Prostate gland (tissue), 2 donors: ENCODE measurements at places on chromosomes 7 and 10. TPM values are rescaled to one million over a fixed set of nuclear protein-coding genes. Genes with fewer than 3 reads are reported as not detected.

The SYT15B gene
- total RNA-seq, result 4.6 TPM

The PTPRE gene
- total RNA-seq, result 14.3 TPM

The HEPACAM2 gene
- 0.45 TPM for total RNA-seq

The CALML3 gene
- total RNA-seq, result 8.0 TPM

- DNase-seq, result no peak
These were observed 348.2 kb upstream of the GRM3 start for GRCh38 chr7:86295526-86295925.

GRCh38 chr10:5079836-5080235 lies 14.4 kb upstream of the AKR1C3 start:
- DNase-seq, result no peak

DNA sequence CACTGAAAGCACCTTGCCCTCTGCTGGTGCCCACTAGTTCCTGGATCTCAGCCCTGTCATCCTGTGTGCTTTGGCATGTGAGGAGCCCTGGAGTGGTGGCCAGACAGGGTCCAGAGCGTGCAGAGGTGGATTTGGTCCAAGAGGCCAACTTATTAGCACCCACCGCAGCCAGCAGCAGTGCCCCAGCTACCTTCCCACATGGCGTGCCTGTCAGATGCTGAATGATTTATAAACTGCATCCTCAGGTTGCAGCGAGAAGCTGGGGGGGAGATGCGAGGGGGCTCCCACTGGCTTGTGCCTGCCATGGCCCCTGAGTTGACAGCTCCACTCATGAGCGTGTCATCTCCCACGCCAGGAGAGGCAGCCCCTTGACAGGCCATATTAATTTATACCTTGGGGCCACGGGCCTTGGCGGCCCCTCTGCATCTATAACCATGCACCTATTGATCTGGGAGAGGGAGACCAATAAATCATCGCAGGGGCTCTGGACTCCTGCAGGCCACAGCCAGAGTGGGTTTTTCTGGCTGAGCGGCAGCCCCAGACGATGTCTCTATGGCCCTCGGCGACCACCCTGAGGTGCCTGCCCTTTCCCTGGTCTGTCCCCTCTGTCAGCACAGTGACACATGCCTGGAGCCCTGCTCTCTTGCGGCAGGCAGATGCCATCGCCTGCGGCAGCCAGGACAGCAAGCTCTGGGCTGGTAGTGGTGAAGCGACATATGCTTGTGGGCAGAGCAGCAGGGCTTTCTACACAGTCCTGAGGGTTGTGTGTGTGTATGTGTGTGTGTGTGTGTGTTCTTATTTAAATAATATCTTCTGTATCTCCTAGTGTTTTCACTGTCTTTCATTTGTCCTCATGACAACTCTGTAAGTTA lies 120.8 kb downstream of the CDH23 start:
- no peak for DNase-seq

DNA sequence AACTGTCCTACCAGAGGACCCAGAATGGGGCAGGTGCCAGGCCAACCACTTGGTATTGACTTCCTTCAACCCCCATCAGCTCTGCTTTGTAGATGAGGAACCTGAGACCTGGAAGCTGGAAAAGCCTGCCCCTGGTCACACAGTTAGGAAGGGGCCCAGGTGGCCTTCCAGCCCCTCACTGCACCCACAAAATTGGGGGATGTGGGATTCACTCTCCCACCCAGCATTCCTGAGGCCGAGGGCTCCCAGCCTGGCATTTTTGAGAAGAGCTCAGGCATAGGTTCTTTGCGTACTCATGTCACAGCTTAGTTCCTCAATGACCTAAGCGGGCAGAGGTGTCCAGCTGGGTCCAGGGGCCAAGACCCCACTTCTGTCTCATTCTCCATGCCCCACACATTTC lies 46.1 kb downstream of the EBF3 start:
- no peak for DNase-seq

DNA sequence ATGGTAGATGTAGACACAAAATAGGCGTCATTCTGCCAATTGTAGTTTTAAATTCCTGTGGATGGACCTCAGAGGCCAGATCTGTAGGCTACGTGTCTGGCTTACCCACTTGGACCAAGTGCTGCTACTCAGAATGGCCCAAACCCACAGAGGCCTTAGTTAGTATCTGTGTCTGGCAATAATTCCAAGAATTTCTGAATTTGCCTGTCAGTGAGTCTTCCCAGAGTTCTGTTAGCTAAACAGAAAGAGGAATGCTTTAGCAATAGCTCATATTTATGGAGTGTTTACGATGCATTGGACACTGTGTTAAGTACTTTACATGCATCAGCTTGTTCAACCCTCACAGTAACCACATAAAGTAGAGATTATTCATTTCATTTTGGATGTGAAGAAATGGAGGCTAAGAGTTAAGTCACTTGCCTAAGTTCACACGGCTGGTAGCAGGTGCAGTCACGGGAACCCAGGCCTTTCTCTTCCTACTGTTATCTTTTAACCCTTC lies 231.8 kb downstream of the PTEN start:
- DNase-seq, result peak; percentile 15

DNA sequence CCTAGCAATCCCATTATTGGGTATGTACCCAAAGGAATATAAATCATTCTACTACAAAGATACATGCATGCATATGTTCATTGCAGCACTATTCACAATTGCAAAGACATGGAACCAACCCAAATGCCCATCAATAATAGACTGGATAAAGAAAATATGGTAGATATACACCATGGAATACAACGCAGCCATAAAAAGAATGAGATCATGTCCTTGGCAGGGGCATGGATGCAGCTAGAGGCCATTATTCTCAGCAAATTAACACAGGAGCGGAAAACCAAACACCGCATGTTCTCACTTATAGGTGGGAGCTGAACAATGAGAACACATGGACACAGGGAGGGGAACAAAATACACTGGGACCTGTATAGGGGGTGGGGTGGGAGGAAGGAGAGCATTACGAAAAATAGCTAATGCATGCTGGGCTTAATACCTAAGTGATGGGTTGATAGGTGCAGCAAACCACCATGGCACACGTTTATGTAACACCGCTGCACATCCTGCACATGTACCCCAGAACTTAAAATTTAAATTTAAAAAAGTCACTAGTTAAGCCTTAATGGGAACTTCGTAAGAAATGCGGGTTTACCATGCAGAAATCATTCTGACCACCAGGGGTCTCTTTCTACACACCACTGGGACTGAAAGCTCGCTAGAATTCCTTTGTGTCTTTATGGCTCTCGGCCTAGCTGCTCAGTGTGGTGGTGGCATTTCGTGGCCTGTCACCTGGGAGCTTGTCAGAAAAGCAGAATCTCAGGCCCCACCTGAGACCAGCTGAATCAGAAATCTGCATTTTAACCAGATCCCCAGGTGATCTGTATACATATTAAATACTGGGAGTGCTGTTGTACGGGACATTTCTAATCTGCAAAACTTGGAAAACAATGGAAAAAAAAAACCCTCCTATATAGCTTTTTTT lies 9.5 kb downstream of the ANKRD1 start:
- DNase-seq, result peak; percentile 74

DNA sequence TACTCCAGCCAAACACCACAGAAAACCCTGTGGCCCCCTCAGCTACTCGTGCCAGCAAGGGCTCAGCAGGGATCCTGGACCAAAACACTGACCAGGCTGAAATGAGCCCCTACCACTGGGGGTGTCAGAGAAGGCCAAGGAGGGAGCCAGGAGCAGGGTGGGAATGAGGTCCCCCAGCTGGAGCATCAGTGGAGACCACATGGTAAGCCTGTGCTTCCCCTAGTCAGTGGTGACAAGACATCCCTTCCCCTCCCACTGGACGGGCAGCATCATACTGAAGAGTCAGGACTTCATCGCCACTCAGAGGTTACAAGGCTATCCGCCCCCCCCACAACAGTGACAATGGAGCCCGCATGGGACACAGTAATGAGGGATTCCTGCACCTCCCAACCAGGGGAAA lies 99.6 kb downstream of the LHPP start:
- no peak for DNase-seq
